ENCODE measurements at places on chromosomes 16 and 17.

GRCh38 chr16:59210955-59211541 is 476.9 kb upstream of the GOT2 start:
- no peak for DNase-seq

DNA sequence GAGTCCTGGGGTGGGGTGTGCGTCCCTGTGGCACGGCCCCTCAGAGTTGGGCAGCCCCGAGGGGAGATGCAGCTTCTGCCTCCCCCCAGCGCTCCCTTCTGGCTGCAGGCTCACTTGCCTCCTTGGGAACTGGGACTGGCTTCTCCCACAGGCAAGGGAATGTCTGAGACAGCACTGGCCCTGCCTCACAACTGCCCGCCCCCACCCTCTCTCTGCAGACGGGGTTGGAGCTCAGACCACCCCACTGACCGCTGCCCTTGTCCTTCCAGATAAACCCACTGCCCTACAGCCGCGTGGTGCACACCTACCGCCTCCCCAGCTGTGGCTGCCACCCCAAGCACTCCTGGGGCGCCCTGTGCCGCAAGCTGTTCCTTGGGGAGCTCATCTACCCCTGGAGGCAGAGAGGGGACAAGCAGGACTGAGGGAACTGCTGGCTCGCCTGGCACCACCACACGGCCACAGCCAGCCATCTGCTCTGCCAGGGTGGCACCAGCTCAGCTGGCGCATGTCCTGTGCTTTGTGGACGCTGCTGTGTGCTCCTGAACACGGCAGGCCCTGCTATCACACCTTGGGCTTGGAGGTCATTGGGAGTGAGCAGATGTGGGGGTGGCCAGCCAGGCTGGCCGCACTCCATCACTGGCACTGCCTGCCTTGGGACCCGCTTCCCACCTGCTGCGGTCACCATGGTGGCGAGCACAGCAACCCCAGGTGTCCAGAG is 7.1 kb upstream of the RAB40C start:
- no peak for DNase-seq

DNA sequence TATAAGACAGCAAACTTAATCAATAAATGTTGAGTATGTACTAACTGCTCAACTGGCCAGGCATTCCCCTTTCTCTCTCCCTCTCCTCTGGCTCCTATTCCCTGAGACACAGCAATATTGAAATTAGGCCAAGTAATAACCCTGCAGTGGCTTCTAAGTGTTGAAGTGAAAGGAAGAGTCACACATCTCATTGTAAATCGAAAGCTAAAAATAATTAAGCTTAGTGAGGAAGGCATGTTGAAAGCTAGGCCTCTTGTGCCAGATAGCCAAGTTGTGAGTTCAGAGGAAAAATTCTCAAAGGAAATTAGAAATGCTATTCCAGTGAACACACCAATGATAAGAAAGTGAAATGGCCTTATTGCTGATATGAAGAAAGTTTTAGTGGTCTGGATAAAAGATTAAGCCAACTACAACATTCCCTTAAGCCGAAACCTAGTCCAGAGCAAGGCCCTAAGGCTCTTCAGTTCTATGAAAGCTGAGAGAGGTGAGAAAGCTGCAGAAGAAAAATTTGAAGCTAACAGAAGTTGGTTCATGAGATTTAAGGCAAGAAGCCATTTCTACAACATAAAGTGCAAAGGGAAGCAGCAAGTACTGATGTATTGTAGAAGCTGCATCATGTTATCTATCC is 35.4 kb upstream of the ABCC11 start:
- DNase-seq = no peak

DNA sequence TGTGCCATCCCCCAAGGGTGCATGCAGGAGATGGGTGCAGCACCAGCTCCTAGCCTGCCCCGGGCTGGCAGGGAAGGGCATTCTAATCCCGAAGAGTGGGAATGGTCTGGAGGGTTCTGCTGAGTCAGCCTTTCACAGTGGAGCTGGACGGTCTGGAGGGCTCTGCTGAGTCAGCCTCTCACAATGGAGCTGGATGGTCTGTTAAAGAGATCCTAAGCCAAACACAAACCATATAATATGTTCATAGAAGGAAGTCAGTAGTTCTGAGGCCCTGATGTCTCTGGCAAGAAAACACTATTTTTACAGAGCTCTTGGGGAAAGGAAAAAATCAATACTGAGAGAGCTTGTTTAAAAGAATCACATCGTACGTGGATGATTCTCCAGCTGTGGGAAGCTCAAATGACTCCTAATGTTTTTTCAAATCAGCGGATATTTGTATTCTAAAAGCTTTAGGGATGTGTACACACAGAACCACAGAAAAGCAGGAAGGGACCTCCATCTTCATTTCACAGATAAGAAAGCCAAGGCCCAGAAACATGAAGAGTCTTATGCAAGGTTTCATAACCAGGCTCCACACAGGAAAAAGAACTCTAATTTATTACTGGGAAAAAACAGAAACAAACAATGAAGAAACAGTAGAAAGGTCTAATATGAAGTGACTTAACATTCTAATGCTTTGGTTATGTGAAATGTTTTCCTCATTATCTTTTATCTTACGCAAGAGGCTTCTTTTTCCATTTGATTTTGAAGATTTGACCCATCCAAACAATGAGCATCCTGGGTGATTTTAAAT is 176.3 kb downstream of the VPS53 start:
- no peak for DNase-seq

GRCh38 chr17:18217412-18218015 is 7.9 kb upstream of the LLGL1 start:
- DNase-seq = peak; percentile 54

DNA sequence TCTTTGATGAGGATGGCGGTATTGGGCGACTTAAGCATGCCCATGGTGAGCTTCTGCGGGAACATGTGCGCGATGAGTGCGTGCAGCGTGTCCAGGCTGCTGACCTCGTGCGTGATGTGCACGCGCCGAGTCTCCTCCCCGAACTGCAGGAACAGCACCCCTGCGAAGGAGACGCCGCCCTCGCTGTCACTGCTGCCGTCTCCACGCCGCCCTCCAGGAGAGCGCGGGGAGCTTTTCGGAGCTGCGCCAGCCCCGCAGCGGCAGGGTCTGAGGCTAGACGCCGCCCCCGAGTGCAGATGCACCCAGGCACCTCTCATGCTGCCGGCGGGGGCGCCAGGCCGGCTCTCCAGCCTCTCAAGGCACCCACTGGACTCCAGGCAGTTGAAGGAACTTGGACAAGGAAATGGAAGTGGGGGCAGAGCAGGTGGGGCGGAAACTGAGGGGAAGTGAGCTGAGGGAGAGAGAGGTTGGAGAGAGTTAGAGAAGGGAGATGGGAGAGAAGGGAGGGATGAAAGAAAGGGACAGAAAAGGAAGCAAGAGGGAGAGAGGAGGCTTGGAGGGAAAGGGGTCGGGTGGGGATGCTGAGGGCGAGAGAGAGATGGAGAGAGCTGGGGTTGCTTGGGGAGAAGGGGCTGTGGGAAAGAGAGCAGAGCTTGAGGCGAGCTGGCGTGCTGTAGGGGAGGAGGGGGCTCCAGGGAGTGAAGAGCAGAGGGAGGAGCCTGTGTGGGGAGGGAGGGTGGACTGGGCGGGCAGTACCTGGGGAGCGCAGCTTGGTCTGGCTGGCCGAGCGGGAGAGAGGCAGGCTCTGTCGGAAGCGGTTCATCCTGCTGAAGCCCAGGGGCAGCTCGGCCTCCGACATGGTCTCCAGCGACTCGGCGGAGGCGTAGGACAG is 42.1 kb downstream of the SRCIN1 start:
- no peak for DNase-seq

GRCh38 chr16:51877686-51878085 is 669.3 kb downstream of the TOX3 start:
- DNase-seq = no peak

Measured in stimulated activated CD8-positive, alpha-beta memory T cell treated with anti-CD3 and anti-CD28 coated beads, Interleukin-15, amount 100 ng/mL, for 48 hours (primary cell).